Stimulated activated CD8-positive, alpha-beta memory T cell treated with anti-CD3 and anti-CD28 coated beads, Interleukin-7, amount 100 ng/mL, for 1 hour (primary cell): ENCODE measurements at places on chromosomes 7 and 10.
A peak's percentile ranks its signal among the peaks of the same experiment; 100 is the strongest.

DNA sequence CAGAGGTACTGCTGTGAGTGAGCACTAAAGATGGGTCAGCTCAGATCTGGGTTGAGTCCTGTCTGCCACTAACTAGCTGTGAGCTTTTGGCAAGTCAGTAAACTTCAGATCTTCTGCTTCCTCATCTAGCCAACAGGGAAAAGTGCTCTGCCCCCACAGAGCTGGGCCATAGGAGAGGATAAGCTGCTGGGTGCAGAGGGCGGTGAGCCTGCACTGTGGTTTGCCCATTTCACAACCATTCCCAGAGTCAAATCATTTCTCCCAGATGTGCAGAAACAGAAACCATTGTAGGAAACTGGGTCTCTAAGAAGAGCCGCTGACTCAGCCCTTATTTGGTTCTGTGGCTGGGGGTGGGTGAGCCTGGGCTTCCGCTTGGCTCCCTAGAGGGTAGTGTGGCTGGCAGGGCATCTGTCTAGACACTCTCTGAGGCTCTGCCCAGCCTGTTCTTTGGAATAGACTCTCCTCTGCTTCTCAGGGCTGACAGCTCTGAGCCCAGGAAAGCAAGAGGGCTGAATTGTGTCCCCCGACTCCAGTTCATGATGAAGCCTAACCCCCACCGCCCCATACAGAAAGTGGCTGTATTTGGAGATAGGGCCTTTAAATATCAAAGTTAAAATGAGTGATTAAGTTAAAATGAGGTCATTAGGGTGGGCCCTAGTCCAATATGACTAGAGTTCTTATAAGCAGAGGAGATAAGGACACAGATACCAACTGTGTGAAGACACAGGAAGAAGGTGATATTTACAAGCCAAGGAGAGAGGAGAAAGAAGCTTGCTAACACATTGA, 29.5 kb upstream of the ARHGAP22 start:
- DNase-seq = peak; percentile 23

- no peak for DNase-seq
Measured at GRCh38 chr10:12949248-12949647, 52.3 kb downstream of the CCDC3 start.

GRCh38 chr7:12221414-12221813, 10.3 kb downstream of the TMEM106B start:
- DNase-seq = no peak

DNA sequence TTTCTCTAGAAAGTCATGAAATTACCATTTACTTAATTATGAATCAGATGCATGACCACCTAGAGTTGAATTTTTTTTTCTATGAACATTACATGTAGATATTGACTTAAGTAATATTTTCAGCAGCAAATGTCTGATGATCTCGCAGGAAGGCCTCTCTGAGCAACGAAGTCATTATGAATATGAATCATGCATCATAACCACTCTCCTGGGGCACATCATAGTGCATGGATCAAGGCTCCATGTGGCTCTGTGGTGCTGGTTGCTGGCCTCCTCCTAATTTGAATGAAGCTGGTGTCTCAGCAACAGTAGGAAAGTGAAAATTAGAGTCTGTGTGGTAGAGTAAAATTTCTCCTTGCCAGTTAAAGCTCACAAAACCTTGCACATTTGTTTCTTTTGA, 121.4 kb upstream of the INHBA start:
- DNase-seq = no peak
